ENCODE measurements at places on chromosomes 12 and 14.

DNA sequence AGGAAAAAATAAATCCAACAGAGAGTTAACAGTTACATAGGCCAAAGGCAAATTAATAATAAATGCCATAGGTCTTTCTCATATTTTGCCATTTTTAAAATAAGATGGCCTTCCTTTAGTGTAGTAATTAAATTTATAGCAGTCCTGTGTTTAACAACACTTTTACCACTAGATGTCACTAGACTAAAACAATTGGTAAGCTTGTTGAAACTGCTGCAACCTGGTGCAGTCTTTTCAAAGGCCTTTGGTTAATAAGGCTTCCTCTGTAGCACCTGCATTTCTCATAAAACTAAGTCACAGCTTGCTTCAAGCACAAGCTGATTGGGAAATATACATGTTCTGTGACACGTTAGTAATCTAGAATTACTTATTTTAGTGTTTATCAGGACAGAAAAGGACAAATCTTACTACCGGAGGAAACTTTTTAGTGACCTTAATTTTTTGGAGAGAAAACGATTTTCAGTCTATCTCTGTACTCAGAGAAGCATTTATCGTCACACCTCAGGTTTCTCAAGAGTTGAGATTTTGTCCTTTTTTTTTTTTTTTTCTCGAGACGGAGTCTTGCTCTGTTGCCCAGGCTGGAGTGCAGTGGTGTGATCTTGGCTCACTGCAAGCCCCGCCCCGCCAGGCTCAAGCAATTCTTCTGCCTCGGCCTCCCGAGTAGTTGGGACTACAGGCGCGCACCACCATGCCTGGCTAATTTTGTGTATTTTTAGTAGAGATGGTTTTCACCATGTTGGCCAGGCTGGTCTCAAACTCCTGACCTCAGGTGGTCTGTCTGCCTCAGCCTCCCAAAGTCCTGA lies 20.0 kb downstream of the BORCS5 start:
- DNase-seq, result no peak

- no peak for DNase-seq
Measured at GRCh38 chr12:111519083-111519482, 80.0 kb downstream of the ATXN2 start.

DNA sequence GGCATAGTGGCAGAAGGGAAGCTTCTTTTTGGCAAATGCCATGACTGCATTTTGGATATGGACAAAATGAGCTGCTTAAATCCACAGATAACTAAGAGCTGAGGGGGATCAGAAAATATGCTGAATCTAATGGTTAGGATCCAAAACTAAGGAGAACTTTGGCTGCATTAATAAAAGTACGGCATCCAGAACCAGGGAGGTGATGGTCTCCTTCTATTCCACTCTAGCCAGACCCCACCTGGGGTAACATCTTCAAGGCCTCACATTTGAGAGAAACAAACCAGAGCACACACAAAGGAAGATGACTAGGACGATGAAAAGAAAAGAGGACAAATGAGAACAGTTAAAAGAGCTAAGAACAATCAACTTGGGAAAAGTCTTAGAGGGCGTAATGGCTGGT lies 27.6 kb downstream of the NT5DC3 start:
- no peak for DNase-seq

DNA sequence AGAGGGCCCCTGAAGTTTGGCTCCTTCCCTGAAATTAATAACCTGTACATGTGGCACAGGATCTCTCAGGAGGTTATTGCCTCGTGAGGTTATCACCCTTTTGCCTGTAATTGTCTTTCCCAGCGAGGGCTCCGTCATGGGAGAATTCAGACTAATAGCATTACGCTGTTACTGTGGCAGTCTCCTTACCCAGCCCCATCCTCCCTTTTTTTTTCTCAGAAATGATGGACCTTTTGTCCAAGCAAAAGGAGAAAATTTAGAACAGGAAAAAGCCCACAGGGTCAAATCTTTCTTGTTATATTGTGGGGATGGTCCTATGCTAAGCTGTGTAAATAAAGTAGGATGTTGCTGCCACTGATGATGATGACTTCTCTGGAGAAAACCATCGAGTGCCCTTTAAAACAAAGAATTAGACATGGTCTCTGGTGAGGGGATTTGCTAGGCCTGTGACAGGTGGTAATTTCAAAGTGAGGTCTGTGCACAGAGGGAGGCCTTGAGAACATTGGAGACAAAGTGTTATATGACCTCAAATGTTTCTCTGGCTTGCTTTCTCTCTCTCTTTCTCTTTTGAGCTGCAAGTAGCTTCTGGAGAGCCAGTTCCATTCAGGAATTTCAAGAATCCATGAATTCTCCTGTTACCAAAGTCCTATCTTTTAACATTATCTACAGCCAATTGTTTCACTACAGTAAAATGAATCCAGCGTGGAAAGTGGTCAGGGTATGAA lies 357.2 kb downstream of the BMP4 start:
- DNase-seq, result no peak

DNA sequence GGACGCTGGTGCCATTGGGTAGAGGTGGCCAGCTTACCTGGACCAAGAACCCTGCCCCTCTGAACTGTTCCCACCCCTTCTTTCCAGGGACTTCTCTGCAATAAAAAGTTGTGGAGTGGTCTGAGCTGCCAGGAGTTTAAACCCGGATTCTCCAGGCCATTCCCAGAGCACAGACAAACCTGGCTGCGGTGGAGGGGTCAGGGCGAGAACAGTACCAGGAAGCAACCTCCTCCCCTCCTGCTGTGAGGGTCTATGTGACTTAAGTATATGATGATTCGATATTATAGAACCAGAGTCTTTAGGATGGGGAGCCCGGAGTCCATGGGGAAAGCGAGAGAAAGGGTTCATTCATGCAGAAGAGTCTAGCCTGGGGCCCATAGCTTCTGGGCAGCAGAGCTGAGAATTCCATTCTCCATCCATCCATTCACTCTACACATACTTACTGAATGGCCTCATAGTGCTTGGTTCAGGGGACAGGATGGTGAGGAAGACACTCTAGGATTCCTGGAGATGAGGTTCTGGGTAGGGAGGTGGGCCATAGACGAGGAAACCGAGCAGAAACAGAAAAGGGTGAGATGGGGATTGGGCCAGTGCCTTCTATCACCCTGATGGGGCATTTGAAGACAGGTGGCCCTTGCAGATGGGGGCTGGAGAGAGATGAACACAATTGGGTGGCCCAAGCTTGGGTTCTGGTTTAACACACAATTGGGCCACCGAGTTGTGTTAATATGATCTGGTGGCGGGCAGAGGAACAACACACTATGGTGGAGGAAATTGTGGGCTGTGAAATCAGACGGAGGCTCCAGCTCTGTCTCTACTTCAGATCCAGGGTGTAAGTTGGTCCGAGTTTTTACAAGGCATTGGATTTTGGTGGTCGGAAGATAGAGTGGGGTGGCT lies 5.2 kb downstream of the KRT86 start:
- no peak for DNase-seq

GRCh38 chr12:13082861-13083260 lies 20.6 kb downstream of the GSG1 start:
- no peak for DNase-seq

DNA sequence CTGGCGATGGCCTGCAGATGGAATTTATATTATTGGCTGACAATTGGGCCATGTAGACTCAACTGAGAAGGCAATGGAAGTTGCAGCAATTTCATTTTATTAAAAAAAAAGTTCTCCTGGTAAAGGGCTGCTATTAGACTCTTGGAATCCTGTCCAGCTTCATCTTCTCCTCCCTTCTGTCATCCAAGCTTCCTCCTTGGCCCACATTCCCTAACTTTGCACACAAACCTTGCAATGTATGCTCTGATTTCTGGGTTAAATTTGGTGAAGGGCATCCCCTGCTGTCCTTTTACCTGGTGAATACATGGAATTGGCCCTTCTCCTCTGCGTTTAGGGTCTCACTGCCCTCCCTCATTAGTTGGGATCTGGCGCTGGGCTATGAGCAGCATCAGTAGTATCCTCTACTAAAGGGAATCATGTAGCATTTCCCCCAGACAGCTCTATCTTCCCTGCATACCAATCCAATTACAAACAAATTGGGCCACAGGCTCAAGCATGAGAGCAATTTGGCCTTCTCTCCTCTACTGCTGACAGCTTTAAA lies 336.9 kb downstream of the BMP4 start:
- DNase-seq, result no peak

- DNase-seq, result no peak
Measured at GRCh38 chr12:97960741-97961608, 498.4 kb downstream of the RMST start.

DNA sequence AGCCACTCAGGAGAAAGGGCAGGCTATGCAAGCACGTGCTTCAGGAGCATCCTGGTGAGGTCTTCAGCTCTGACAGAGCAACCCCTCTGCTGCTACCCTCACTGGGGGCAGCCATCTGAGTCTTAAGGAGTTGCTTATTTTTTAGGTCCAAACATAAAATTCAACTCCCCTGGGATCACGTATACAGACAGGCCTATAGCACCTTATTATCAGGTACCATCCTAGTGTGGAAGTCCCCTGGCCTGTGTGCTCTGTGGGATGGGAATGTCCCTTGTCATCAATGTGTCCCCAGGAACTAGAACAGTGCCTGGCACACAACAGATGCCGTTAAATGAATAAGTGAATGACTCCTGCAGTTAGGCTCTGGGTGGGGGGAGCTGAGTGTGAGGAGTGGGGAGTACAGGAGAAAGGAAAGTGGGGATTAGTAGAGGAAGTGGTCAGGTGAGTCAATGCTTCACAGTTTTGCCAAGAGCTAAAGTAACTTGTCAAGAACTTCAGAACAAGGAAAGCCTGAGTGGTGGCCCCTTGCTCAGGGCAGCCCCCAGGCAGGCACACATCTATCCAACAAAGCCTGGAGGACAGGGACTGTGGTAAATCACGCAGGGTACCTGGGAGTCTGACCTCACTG lies 33.5 kb downstream of the DAD1 start:
- DNase-seq, result peak; percentile 74

GRCh38 chr12:54549774-54550451 lies 512 bp downstream of the PDE1B start:
- DNase-seq, result peak; percentile 38

- DNase-seq, result no peak
Measured at GRCh38 chr14:105616802-105617192, 90.4 kb downstream of the TMEM121 start.

- DNase-seq, result no peak
Measured at GRCh38 chr12:25771041-25771440, 187.4 kb upstream of the RASSF8 start.

- no peak for DNase-seq
Measured at GRCh38 chr14:68551045-68551683, 241.7 kb downstream of the ZFP36L1 start.

GRCh38 chr12:101941306-101942249 lies 64.2 kb downstream of the DRAM1 start:
- DNase-seq, result no peak

GRCh38 chr14:23142826-23143225 lies 23.8 kb upstream of the CEBPE start:
- DNase-seq, result no peak

- DNase-seq, result no peak
Measured at GRCh38 chr14:69319911-69320310, 60.0 kb downstream of the GALNT16 start.

GRCh38 chr14:68293404-68293803 lies 473.8 kb downstream of the RAD51B start:
- DNase-seq, result no peak

GRCh38 chr12:27906127-27906500 lies 66.4 kb downstream of the PTHLH start:
- no peak for DNase-seq

GRCh38 chr12:119178544-119179334 lies at the start of gene HSPB8:
Gene HSPB8 (plus strand): TSS chr12:119178931. CDS start chr12:119179313, 382 bp downstream.
- DNase-seq, result no peak

DNA sequence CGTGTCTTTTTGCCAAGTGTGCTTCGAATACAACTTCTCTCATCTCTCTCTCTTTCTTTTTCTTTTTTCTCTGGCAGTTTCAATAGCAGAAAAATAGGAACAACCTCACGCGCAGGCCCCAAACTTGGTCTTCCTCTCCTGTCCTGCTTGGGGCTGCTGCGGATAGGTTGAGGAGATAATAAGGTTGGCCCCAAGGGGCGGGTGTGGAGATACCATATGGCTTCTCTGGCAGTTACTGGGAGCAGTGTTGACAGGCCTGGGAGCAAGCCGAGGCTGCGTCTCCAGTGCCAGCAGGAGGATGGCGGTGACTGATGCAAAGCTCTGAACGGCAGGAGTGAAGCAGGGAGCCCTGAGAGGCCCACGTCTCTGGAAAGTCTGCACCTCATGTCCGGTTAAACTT lies 89.5 kb upstream of the MANSC4 start:
- no peak for DNase-seq

- no peak for DNase-seq
Measured at GRCh38 chr12:126114441-126114840, 1049.2 kb downstream of the AACS start.

DNA sequence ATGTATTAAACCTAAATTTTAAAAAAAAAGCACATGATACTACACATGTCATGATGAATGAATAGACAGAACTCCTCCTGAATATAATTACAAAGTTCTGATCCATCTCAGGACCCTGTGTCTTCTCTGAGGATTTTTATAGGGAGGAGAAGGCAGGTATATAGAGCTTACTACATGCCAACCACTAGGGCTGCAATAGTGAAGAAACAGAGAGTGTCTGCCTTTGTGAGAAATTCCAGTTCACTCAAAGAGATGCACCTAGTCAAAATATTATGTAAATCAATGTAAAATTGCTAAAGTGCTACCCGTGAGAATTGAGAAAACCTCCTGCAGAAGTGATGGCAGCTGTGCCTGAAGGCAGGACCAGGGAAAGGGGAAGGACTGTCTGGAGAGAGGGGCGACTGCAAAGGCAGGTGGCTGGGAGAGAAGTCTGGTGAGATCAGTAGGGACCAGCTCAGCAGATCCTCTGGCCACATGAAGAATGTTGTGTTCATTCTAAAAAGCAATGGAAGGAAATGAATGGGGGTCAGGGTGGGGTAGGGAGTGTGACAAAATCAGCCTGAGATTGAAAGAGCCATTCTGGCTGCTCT lies 15.1 kb downstream of the ABHD4 start:
- DNase-seq, result no peak

GRCh38 chr12:103766028-103766427 lies 75.0 kb downstream of the NT5DC3 start:
- DNase-seq, result no peak

DNA sequence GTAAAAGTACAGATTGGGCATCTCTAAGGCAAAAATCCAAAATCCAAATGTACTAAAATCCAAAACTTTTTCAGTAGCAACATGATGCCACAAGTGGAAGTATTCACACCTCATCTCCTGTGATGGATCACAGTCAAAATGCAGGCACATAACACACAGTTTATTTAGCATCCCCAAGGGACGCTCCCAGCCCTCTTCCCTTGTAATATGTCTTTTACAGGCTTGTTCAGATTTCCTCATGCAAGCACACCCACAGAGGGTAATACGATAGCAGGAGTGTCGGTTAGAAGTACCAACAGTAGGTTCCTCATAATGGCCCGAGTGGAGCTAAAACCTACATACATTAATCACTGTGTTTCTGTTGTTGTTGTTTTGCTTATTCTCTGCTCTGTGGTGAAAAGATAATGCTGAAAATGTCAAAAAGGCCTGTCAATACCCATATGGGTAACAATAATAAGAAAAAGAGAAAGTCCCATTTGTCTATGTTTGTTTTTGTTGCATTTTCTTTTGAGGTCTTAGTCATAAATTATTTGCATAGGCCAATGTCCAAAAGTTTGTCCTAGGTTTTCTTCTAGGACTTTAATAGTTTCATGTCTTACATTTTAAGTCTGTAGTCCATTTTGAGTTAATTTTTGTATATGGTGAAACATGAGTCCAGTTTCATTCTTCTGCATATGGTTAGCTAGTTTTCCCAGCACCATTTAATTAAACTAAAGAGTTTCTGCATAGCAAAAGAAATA lies 133.1 kb downstream of the LRIG3 start:
- no peak for DNase-seq
